AG04450 (cell line): ENCODE measurements at places on chromosomes 16 and 17. TPM values are rescaled to one million over a fixed set of nuclear protein-coding genes. Genes with fewer than 3 reads are reported as not detected.

DNA sequence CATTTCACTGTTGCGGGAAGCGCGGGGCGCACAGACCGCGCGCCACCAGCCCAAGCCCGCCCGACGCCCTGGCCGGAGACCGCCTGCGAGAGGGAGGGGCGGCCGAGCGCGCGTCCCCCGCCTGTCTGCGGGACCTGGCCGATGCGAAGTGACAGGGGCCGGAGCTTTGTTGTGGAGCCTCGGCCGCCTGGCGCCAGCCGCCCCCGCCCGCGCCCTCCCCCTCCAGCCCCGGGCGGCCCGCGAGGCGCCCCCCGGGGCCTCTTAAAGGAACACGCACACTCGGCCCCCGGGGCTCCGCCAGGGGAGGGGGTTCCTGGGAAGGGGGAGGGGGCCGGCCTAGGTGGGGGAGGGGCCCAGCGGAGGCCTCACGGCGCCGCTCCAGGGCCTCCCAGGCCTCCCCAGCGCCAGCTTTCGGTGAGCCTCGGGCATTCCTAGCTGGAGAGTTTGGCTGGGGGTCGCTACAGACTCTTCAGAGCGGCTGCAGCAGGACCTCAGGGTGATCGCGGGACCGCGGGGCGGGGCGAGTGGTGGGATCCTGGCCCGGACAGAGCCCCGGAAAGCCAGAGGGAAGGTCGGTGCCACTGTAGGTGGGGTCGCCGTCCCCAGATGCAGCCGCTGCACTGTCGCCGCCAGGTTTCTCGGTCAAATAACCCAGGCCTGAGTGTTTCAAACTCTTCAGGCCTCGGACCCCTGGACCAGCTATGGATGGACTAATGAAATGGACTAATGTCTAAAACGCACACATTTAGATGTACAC is 2.4 kb upstream of the TBX2 start:
- no peak for DNase-seq

DNA sequence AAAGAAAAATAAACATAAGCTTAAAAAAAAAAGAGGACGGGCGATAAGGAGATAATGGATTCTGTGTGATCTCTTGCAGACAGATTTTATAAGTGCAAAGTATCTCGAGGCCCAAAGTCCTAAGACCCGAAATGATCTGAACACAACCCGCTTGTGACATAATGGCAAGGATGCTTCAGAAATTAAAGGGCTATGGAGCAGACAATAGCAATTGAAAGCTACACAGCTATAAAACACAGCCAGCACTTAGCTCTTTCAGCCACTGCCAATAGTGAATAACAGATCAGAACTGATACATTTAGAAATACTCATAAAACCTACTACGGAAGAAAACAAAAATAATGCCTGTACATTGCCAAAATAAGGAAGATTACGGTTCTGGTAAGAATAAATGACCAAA is 117.5 kb downstream of the ZFHX3 start:
- no peak for DNase-seq

GRCh38 chr17:61384354-61384691 is 15.3 kb upstream of the TBX2 start:
- no peak for DNase-seq

DNA sequence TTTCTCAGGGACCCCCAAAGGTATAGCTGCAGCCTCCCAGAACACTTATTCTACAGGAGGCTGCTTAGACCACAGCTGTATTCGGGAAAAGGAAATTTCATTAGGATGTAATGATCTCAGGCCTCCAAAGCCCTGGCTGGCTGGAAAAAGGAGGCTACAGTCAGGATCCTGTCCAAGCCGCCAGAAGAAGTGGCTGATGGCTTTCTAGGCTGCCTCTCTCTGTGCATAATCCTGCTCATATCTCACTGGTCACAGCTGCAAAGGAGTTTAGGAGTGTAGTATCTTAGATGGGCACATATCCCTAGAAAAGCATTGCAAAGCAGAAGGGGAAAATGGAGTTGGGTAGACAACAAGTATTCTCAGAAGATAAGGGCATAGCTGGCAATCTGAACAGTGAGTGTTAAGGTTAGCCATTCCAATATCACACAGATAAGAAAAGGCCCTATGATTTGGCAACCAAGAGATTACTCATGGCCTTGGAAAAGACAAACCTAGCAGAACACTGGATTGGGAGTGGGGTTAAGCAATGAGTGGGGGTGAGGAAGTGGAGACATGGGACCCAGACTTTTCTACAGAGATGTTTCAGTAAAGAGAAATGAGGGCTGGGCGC is 26.0 kb upstream of the PRKCA start:
- DNase-seq = no peak

CLEC18B gene
- polyA plus RNA-seq = 0.06 and 0.22 TPM in 2 replicates
